ENCODE measurements at places on chromosomes 7 and 10.

DNA sequence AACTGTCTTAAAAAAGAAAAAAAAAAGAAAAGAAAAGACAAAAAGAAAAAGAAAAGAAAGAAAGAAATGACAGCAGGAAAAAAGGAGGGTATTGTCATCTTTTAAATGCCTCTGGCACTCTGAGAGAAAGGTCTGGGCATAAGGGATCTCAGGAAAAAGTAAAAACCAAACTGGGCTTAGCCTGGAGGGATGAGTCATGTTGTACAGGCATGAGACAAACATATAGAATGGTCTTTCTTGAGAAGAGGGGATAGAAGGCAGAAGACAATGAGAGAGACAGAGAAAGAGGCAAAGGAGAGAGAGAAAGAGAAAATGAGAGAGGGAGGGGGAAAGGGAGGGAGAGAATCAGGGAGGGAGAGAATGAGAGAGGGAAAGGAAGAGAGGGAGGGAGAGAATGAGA lies 32.3 kb upstream of the KCNMA1 start:
- no peak for DNase-seq

DNA sequence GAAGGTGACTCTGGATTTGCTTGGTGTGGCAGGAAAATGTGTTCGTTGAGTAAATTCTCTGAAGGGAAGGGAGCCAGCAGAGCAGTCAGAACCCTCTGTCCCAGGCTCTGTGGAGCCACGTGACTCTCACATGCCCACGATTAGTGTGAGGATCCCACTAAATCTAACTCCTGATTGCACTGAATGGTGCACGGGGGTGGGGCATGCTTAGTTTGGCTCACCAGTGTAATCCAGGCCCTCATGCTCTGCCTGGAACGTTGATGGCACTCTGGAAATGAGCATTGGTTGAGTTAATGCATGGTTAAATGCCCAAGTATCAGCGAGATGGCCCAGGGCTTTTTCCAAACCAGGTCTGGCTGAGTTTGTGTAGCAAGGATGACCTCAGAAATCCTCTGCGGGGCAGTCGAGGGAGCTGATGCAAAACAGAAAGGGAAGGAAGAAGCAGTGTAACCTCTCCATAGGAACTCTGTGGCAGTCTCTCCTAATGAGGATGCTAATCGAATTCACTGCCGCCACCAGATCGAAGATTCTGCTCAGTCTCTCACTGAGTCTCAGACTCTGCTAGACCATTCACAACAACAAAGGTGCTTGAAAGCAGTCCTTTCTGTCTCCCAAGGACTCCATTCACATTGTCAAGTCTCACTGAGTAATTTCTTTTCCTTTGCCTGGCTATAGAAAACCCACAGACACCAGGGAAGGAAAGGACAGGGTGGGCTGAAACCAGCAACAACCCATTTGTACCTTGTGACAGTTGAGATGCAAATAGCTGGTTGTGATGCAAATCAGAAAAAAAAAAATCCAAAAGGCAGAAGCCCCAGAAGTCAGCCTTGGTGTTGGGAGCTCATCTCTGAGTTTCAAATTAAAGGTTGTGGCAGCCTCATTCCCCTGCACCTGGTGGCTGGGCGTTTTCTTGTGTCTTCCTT lies 98.1 kb downstream of the C10orf105 start:
- no peak for DNase-seq

GRCh38 chr10:97932932-97933530 lies 83.4 kb downstream of the GOLGA7B start:
- no peak for DNase-seq

DNA sequence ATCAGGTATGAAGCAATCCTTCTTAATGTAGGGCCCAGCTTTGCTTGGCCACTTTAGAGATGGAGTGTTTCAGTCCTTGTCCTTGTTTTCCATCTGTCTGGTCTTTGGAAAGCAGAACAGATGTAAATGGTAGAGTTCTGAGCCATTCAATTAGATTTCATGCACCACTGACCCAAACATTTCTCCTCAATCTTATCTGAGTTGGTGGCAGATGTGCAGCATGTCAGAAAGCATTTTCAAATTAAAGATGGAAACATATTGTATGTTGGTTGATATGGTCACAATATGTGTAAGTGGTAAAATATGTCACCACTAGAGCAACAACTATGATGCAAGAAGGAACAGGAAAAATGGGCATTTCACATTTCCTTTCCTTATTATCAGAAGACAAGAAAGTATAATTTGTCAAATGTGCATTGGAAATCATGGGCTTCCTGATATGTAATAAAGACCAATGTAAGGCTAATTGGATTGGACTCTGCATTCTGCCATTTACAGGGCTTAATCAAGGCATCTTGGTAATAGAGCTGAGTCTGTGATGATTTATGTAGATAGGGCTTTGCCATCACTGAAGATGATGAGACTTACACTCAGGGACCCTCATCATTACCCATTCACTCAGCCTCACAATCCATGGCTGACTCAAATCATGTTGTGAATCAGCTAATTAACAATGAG lies 750.7 kb downstream of the NRG3 start:
- DNase-seq, result no peak

DNA sequence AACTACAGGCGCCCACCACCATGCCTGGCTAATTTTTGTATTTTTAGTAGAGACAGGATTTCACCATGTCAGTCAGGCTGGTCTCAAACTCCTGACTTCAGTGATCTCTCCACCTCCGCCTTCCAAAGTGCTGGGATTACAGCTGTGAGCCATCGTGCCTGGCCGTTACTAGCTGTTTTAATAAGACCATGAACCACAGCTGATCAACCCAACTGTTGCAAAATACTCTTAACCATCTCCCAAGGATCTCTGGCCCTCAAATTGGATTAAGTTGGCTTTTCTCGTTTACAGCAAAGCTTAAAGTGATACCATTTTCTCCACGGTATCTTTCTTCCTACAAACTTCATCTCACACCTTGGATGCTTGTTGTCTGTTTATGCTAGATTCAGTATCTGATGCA lies 18.3 kb downstream of the ZFAND2A start:
- no peak for DNase-seq

- DNase-seq, result no peak
Observed at GRCh38 chr7:4386190-4386589, 295.9 kb upstream of the FOXK1 start.

DNA sequence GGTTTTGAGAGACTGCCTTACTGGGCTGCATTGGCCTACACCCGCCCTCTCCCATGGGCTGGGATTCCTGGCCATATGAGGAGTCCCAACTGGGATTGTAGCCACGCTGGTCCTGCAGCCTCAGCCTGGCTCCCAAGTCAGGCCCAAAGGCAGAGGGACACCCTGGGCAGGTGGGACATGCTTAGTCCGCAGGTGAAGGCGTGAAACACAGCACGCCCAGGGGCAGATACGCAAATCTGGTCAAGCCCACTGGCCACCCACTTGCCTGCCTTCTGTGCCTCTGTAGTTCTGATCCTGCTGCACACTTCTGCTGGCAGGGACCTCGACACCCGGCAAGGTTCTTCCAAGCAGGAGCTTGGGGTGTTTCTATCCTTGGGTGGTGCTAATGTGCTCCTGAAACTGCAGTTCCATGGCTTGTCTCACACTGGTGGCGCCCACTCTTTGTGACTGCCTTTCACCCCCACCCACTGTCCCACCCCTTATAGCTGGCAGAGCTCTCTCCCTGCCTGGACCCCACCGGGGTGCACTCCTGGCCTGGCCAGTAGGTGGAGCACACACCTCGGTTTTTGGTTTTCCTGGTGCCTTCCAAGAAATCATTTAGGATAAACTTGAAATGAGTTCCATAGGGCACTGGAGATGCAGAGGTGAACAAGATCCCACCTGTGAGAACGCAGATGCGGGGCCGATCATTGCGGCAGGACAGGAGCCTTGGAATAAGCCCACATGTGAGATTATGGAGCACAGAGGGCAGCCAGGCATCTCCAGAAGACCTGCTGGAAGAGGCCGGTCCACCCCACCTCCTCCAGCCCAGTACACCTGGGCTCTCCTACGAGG lies 47.9 kb downstream of the MKI67 start:
- no peak for DNase-seq

DNA sequence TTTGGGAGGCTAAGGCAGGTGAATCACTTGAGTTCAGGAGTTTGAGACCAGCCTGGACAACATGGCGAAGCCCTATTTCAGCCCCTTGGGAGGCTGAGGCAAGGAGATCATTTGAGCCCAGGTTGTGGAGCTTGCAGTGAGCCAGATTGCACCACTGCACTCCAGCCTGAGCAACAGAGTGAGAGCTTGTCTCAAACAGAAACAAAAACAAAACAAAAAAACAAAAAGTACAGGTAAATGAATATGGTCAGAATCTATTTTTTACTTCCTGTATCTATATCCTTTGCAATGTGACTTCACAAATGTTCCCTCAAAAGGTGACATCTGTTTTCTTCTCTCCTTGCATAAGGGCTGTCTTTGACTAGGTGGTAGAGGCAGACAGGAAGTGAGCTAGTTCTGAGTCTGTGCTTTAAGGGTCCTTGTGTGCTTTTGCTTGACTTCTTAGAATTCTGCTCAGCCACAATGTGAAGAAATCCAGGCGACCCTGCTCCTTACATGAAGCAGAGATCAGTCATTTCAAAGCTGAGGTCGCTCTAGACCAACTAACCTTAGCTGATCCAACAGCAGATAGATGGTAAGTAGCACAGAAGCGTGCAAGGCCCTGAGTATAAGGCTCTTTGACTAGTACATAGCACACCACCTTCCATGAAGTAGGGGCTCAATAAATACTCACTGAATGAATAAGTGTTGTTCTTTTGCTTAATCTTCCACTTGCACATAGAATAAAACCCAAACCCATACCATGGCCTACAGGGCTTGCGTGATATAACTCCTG lies 423.2 kb upstream of the PCDH15 start:
- no peak for DNase-seq

DNA sequence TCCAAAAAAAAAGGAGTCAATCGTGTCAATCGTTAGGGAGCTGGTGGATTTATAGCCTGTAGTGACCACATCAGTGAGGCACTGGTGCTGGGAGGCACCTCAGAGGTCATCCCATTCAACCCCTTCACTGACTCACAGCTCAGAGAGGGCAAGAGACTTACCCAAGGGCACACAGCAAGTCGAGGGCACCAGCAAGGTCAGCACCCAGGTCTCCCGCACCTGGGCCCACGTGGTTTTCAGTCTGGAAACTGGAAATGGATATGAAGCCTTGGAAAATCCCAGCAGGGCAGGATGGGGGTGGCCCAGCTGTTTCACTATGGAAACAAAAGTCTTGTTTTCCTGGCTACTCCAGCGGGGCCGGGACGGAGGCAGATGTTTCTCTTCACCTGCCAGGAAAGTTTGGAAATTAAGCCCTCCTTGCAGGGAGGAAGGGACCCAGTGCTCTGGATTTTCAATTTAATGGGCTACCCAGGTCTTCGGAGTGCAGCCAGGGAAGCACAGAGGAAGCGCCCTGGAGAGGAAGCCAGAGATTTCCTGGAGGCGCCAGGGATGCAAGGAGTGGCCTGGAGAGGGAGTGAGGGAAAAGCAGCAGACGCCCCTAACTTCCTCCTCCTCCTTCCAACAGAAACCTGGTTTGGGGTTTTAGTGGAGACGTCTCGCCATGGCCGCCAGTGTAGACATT lies 157.2 kb upstream of the TNRC18 start:
- no peak for DNase-seq
